Fibroblast of villous mesenchyme (primary cell): ENCODE measurements at places on chromosomes 16 and 17. TPM values are rescaled to one million over a fixed set of nuclear protein-coding genes. Genes with fewer than 3 reads are reported as not detected.

INCA1 gene
- 0.97 and 1.3 TPM in 2 replicates for total RNA-seq

NLRC3 gene
- total RNA-seq: not detected in 2 replicates

ASGR2 gene
- not detected in 2 replicates for total RNA-seq

NT5M gene
- total RNA-seq: 1.3 TPM in 2 replicates

KIFC3 gene
- 72.5 and 88.6 TPM in 2 replicates for total RNA-seq

ZNF830 gene
- 11.6 and 13.0 TPM in 2 replicates for total RNA-seq

TBC1D3K gene
- total RNA-seq: not detected in 2 replicates

ARHGDIG gene
- 0.32 TPM in 1 of 2 replicates, not detected in the other for total RNA-seq

SEPHS2 gene
- 7.8 and 9.3 TPM in 2 replicates for total RNA-seq

HBA1 gene
- not detected in 2 replicates for total RNA-seq

CA5A gene
- not detected in 2 replicates for total RNA-seq

TRPV2 gene
- 53.5 and 106 TPM in 2 replicates for total RNA-seq

ANKRD40 gene
- 47.0 and 59.6 TPM in 2 replicates for total RNA-seq

CCDC78 gene
- total RNA-seq: 1.3 and 3.2 TPM in 2 replicates

SLFN5 gene
- total RNA-seq: 65.1 and 67.8 TPM in 2 replicates

CPHXL gene
- total RNA-seq: not detected in 2 replicates

NPIPB13 gene
- 0.97 TPM in 1 of 2 replicates, not detected in the other for total RNA-seq
